ENCODE measurements at places on chromosomes 13 and 19.

DNA sequence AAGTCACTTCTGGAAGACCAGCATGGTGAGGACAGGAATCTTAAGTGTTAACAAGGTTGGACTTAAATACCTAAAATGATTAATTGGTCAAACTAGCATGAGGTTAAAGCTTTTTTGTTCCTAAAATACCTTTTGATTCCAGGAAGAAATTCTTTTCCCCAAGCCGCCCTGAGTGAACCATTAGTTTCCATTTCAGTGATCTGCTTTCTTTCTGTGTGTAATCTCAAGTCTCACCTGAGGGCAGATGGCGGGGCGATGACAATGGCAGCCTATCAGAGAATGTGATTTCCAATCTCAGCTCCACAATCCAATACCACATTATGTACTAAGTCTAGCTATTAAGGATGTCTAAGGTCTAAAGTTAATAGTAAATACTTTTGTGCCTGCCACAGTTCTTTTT lies 390.9 kb upstream of the SGCG start:
- peak; percentile 21 for DNase-seq

DNA sequence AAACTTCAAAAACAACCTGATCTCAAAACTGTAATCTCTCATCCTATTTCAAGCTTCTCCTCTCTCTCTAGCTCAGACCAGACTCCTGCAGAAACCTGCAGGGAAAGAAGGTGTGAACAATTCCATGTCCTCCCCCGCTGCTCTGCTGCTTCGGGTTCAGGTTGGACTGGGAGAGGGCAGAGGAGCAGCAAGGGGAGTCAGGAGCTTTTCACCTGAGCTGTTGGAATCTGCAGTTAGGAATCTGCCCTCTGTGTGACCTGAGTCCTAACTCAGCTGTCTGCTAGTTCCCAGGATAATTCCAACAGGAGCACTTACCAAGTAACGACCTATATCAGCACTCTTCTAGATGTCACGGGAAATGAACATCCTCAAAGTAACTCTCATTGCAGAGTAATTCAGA lies 118.3 kb downstream of the DNAJC15 start:
- DNase-seq, result no peak

GRCh38 chr13:113617961-113618360 lies 33.4 kb downstream of the TFDP1 start:
- DNase-seq, result no peak

DNA sequence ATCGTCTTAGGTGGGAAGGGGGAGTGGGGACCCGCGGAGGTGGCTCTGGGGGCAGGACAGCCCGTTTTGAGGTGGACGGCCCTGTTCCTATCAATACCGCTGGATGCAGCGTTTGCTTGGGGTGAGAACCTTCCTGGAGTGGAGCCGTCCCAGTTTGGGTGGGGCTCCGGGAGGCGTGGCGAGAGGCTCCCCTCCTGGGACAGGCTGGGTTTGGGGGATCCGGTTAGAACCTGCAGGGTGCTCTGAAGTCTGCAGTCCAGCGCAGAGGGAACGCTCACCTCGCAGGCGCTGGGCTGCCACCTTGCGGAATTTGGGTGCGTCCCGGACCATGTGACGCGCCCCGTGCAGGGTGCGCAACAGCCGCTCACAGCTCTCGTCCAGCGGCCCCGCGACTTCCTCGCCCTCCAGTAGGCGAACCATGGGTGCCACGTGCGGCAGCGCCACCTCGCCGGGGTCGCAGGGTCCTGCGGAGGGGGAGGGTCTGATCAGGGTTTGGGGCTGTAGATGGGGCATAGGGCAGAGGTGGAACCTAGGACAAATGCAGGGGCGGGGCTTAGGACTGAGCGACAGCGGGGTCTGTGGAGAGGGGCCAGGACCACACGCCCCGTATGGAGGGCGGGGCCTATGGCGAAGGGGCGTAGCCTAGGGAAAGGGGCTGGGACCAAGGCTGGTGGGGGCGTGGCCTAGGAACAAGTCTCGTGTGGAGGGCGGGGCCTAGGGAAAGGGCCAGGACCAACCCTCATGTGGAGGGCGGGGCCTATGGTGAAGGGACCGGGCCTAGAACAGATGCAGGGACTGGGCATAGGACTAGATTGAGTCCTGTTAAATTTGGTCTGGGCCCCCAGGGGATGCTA lies 13.8 kb downstream of the SH2D3A start:
- DNase-seq, result peak; percentile 74

- DNase-seq, result no peak
Observed at GRCh38 chr13:44237881-44238421, 135.7 kb upstream of the SERP2 start.

DNA sequence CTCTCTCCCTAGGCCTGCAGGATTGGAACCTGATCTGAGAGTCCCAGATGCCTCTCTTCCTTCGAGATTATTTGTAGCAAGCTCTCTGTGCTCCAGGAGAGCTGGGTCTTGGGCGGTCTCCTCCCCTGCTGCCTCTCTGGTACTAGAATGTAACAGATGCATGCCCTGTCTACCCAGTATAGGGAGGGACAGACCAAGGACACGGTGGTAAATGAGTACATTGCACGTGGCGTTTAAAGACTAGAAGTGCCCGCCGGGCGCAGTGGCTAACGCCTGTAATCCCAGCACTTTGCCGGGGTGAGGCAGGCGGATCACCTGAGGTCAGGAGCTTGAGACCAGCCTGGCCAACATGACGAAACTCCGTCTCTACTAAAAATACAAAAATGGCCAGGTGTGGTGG lies 11.7 kb downstream of the SLC27A1 start:
- no peak for DNase-seq

- peak; percentile 56 for DNase-seq
Observed at GRCh38 chr19:56085571-56086275, 35.4 kb downstream of the ZNF787 start.

GRCh38 chr19:17996826-17997316 lies 11.1 kb upstream of the ARRDC2 start:
- DNase-seq, result peak; percentile 76

DNA sequence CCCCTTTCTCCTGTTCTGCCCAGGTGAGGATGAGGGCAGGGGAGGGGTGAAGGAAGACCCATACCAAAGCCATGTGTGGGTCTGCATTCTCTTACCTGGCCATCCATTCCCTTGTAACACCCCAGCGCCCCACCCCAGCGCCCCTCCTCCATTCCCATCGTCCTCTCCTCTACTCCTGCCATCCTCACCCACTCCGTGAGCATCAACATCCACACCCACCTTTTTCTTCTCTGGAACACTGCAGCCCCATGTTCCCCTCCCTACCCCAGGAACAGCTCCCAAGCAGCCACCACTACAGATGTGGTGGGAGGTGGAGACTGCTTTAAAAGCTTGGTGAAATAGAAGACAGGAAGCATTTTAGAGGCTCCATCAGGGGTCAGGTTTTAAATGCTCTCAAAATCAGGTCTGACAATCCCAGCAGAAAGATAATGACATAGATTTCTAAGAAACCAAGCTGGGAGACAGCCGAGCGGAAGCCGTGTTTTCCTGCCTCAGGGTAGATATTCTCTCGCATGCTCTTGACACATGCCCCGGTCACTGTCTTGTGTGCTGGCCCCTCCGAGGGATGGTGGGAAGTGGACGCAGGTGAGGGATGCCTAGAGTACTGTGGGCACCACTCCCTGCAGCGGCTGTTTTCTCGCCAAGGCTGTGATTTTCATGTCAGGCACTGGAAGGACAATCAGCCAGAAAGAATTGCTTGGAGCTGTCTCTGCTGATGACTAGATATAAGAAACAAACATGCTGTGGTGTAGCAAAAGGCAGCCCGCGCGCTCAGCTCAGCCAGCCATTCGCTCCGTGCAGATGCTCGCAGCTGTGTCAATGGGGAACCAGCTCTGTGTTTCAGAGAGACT lies 9.8 kb downstream of the MEDAG start:
- no peak for DNase-seq

GRCh38 chr13:48380581-48380980 lies 32.3 kb downstream of the LPAR6 start:
- DNase-seq, result no peak

- DNase-seq, result no peak
Observed at GRCh38 chr19:21883516-21883915, 47.5 kb upstream of the ZNF43 start.

DNA sequence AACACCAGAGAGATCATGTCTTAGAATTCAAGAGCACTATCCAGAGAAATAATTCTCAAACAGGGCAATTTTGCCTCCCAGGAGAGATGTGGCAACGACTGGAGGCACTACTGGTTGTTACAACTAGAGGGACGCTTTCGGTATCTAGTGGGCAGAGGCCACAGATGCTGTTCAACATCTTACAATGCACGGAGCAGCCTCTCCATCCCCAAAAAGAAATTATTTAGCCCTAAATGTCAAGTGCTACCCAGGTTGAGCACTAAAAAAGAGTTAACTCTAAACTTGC lies 78.6 kb downstream of the ABCC4 start:
- DNase-seq, result no peak

GRCh38 chr13:22594041-22594440 lies 586.7 kb upstream of the SGCG start:
- no peak for DNase-seq

GRCh38 chr19:7104747-7105447 lies 35.4 kb downstream of the ZNF557 start:
- peak; percentile 16 for DNase-seq

DNA sequence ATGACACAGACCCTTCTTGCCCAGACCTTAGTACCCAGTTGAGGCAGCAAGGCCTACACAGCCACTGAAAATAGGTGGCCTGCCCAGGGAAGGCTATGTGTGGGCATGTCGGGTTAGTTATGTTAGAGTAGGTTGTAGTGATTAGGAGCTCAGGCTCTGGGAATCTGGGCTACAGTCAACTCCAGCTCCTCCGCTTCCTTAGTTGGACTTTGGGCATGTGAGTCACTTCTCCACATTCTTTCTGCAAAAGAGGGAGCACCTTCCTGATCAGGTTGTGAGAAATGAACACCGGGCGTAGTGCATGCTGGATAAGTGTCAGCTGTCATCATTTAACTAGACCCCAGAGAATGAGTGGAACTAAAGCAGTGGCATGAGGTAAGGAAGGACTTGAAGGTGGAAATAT lies 64.8 kb downstream of the ARHGAP35 start:
- DNase-seq, result peak; percentile 83

DNA sequence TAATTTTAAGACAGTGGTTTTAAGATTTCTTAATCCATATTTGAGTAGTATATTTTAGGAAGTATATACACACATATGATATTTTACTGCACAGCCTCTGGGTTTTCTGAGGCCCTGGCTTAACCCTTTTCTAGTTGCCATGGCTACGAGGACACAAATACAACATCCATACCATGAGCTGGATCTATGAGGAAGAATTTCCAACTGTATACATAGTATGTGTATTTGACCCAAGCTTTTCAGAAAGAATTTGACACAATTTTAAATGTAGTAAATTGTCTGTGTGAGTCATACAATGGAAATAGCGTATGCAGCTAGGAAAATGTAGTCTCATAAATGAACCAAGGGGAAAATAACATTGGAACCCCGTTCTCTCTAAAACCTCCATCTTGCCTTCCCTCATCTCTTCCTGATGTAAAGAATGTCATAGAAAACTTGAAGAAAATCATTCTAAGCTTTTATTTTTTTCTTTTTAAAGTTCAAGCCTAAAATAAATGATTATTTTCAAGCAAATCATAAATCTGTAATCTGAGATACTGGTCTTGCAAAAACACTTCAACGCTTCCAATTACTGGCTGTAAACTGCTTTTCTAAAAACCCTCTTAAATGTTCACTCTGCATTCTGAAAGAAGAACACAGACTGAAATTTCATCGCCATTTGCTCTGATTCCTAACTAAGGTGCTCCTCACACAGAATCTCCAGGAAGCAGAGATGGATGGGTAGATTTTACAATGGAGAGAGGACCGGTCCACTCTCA lies 172.4 kb downstream of the LACC1 start:
- DNase-seq, result no peak

DNA sequence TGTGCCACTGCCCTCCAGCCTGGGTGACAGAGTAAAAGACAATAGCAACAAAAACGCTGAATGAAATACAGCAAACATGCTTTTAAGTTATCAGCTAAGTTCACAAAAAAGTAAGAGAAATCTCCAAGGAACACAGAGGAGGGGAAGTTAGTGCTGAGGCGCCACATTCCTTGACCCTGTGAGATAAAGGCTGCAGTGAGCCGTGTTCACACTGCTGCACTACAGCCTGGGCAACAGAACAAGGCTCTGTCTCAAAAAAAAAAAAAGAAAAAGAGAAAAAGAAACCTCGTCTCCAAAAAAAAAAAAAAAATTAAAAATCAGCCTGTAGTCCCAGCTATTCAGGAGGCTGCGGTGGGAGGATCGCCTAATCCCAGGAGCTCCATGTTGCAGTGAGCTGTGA lies 16.3 kb upstream of the DOCK6 start:
- DNase-seq, result no peak

- no peak for DNase-seq
Observed at GRCh38 chr13:35485424-35485823, 8.9 kb upstream of the MAB21L1 start.

DNA sequence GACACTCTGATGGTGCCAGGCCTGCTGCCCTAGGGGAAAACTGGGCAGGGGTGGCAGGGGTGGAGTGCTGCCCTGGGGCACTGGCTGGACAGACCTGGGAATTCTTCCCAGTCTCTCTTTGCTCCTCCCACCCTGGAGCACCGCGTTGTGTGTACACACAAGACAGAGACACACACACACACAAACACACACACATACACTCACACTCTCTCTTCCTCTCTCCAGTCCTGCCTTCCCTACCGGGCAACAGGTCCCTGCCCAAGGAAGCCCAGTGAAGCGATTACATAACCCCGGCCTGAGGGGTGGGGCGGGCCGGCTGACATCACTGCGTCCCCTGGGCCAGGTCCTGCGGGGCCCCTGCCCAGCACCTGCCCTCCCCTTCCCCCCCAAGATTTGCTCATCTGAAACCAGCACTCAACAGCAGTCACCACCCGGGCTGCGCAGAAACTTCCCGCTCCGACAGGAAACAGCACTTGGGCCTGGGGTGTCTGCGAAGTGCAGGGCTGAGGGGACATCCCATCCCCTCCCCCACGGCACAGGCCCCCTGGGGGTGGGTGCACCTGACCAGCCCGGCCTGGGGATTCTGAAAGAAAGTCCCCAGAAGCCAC lies 1.2 kb downstream of the MKNK2 start:
- peak; percentile 95 for DNase-seq

- DNase-seq, result no peak
Observed at GRCh38 chr13:90276216-90276615, 1071.3 kb upstream of the MIR17HG start.

DNA sequence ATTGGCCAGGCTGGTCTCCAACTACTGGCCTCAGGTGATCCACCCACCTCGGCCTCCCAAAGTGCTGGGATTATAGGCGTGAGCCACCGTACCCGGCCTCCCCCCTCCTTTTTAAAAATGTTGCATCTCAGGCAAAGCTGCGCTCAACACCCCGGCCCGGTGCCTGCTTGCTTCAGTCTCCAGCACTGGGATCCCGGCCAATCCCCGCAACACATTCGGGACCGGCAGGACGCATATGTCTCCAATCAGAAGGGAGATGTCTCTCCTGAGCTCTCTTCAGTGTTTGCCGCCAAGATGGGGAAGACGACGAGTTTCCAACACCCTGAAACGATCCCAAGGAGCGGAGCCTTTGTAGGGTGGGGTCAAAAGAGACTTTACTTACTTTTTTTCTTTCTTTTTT lies 16.1 kb downstream of the GNG7 start:
- DNase-seq, result no peak
